ENCODE measurements at places on chromosomes 1 and 21. TPM values are rescaled to one million over a fixed set of nuclear protein-coding genes. Genes with fewer than 3 reads are reported as not detected.

Gene CDC20
- 35.3 TPM for total RNA-seq

Gene SLC22A15
- total RNA-seq = 0.47 TPM

Gene MYBPH
- not detected for total RNA-seq

Gene SPRR5
- total RNA-seq = not detected

Gene PTPRU
- total RNA-seq = 10.0 TPM

Gene RGS13
- not detected for total RNA-seq

Gene KLF17
- total RNA-seq = not detected

Gene PPIAL4G
- total RNA-seq = not detected

Gene LCE6A
- total RNA-seq = not detected

Gene NHLH2
- total RNA-seq = not detected

Gene PLEKHM2
- total RNA-seq = 44.3 TPM

Gene TFF2
- total RNA-seq = not detected

Gene TACSTD2
- total RNA-seq = 0.18 TPM

Gene CALML6
- not detected for total RNA-seq

Gene TRIM45
- 1.3 TPM for total RNA-seq

Gene CSF3R
- total RNA-seq = not detected

Gene BGLAP
- total RNA-seq = 0.27 TPM

Gene SEMA4A
- 0.27 TPM for total RNA-seq

Gene ANGPTL3
- not detected for total RNA-seq

Gene AMPD2
- 74.6 TPM for total RNA-seq

Gene PRRX1
- total RNA-seq = 3.6 TPM

Gene CLIC6
- not detected for total RNA-seq

Gene CZIB
- total RNA-seq = 40.3 TPM

Gene NOS1AP
- total RNA-seq = 0.66 TPM

Gene SYT14
- total RNA-seq = 0.09 TPM

Gene KPRP
- total RNA-seq = not detected

Gene BNIPL
- under 0.01 TPM for total RNA-seq

Gene OR2M3
- total RNA-seq = not detected

Gene TMCO2
- not detected for total RNA-seq

Gene HLX
- 13.8 TPM for total RNA-seq

Gene C1orf53
- total RNA-seq = 2.6 TPM

Gene SLC30A10
- total RNA-seq = not detected

Gene FOXD2
- total RNA-seq = under 0.01 TPM

Gene SRSF4
- total RNA-seq = 39.6 TPM

Gene LAMB3
- 21.8 TPM for total RNA-seq

Gene TLR5
- total RNA-seq = 0.09 TPM

Gene BTBD8
- total RNA-seq = 1.8 TPM

Gene PHTF1
- 35.9 TPM for total RNA-seq

Gene LENEP
- 0.18 TPM for total RNA-seq

Gene NFASC
- total RNA-seq = under 0.01 TPM

Data from endothelial cell of coronary artery (primary cell).